EL (cell line): ENCODE measurements at places on chromosomes 6 and 20.

GRCh38 chr6:113220832-113221231 is 636.3 kb upstream of the MARCKS start:
- DNase-seq, result no peak

- no peak for DNase-seq
These were observed 36.2 kb downstream of the ZBTB9 start for GRCh38 chr6:33490621-33491020.

GRCh38 chr6:20623761-20624160 is 89.5 kb downstream of the CDKAL1 start:
- no peak for DNase-seq

GRCh38 chr6:45942953-45943352 is 72.7 kb downstream of the CLIC5 start:
- DNase-seq, result no peak

DNA sequence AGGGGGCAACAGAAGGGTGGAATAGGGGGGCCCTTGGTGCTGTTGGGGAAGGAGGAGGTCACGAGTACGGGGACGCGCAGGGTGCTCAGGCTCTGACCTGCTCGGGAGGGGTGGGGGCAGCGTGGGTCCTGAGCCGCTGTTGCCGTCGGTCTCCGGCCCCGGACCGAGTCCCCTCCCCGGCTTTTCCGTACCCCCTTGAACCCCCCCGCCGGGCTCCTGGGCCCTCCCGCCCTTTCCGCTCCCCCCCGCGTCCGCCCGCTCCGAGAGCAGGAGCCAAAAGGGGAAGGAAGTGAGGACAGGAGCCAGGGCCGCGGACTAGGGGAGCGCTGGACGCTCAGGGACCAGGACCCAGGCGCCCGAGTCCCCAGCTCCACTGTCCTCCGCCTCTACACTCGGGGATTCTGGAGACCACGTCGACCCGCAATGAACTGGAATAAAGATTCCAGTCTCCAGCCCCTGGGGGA is at the start of gene RGL2:
TSS of gene RGL2 (minus strand) at position 170 of the 464 bp plus-strand sequence. CDS start 332 bp downstream, outside the sequence.
- peak; percentile 72 for DNase-seq

DNA sequence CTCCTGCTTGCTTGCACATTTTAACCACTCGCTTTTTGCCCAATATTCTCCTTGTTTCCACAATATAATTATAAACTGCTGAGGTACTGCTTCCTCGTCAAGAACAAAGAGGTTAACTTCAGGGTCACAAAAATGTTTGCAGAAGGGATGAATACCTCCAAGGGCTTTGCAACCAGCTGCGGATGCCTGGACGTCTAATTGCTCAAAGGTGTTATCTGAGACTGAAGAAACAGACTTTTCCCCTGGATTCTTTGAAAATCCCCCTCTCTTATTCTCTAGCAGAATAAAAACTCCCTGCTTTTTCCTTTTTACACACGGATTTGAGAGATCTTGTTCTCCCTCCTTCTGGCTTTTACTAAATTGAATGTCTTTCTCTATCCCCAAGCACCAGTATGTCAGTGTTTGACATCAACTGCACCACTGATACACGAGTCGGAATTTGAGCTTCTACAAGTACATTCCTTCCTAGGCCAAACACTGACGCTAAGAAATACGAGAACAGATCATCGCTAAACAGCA is 336 bp upstream of the SMPDL3A start:
- no peak for DNase-seq

GRCh38 chr6:17096652-17097051 is 5.2 kb upstream of the STMND1 start:
- DNase-seq, result no peak

GRCh38 chr20:4320291-4320690 is 304.9 kb upstream of the RNF24 start:
- DNase-seq, result no peak

DNA sequence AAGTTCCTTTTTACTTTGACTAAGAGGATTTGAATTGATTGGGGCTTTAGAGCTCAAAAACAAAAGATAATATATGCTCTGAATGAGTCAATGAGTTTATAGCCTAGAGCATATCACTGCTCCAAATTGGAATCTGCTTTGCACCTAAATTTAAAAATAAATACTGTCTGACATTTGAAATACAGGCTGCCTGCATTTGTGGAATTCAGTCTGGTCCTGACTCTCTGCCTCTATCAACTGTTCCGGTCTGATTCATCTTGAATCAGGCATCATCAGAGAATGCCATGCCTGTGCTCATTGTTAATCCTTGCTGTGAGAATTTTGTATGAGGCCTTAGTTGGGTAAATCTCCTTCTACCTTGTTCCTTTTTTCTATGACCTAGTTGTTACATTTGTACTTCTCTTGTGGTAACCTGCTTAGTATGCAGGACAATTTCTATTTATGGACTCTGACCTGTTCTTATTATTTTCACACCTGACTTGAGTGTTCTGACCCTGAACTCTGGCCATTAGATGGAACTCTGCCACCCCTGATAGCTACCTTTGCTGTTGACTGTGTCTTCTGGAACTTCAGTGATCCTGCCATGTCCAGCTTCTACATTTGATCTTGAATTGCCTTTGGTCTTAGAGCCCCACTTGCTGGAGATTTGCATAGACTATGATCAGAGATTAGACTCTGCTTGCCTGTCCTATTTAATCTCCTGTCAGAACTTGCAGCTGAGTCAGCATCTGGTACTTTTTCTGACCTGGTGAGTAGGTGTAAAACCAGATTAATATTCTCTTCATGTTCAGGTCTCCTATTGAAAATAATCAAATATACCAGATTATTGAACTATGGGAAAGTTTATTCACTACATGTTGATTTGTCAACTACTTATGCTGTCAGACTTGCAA is 442.7 kb upstream of the HS3ST5 start:
- peak; percentile 53 for DNase-seq
